ENCODE measurements at places on chromosomes 12 and 14. TPM values are rescaled to one million over a fixed set of nuclear protein-coding genes. Genes with fewer than 3 reads are reported as not detected.

DNA sequence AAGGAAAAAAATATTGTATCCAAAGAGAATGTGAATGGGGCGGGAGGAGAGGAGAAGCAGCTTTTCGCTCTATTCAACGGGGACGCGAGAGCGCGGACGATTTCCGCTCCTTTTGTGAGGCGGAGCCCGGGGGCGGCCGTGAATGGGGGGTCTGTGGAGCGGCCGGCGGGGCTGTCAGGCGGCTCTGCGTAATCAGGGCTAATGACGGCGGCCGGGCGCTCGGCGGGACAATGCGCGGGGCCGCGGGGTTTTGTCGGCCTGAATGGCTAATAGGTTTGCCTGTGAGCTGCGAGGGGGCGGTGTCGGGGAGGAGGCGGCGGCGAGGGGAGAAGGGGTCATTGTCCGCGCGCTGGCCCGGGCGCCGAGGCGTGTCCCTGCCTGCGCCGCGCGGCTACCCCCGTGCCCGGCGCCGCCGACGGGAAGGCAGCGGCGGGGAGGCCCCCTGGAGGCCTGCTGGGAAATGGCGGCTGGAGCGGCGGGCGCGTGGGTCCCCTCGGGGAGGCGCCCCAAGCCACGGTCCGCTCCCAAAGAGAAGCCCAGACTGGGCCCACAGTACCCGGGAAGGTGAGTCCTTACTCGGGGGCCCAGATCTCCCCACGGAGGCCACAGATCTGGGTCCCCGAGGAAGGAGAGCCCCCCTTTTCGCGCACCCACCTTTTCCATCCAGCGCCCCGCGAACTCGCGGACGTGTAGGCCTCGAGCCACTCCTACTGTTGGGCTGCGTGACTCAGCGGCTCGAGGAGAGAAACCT, 6.0 kb downstream of the SIX6 start:
- peaks cover 8% of the 10 kb centered on the region for H3K4me1 ChIP-seq
- no peak for DNase-seq
- H3K27me3 ChIP-seq: peaks cover 64% of the 10 kb centered on the region
- H3K4me3 ChIP-seq: no peak overlapping the region
- H3K27ac ChIP-seq: no peak overlapping the region
- H3K36me3 ChIP-seq: peaks cover 7% of the 10 kb centered on the region

DNA sequence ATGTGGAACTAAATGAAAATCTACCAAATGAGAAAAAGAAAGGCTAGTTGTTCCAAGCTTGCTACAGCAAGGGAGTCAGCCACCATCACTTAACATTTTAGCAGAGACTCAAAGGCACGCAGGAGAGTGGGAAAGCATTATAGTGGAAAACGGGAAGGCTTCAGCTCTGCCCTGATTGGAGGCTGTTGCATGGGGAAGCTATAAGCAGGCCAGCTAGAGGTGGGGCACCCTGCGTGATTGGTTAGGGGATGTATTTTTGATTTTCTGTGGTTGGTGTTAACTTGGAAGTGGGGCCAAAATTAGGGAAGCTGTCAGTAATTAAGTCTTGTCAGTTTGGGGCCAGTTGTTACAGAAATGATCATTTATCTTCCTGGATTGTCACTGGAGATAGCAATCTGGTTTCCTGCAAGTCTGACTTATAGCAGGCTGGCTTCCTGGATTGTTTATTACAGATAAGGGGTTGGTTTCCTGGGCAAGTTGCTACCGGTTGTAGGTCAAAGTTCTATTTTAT, 93.9 kb downstream of the FAR2 start:
- peaks cover 4% of the 10 kb centered on the region for H3K27me3 ChIP-seq
- H3K27ac ChIP-seq: peak overlapping the region; percentile 36
- H3K4me1 ChIP-seq: peaks cover 22% of the 10 kb centered on the region
- no peak overlapping the region for H3K4me3 ChIP-seq
- DNase-seq: no peak

DNA sequence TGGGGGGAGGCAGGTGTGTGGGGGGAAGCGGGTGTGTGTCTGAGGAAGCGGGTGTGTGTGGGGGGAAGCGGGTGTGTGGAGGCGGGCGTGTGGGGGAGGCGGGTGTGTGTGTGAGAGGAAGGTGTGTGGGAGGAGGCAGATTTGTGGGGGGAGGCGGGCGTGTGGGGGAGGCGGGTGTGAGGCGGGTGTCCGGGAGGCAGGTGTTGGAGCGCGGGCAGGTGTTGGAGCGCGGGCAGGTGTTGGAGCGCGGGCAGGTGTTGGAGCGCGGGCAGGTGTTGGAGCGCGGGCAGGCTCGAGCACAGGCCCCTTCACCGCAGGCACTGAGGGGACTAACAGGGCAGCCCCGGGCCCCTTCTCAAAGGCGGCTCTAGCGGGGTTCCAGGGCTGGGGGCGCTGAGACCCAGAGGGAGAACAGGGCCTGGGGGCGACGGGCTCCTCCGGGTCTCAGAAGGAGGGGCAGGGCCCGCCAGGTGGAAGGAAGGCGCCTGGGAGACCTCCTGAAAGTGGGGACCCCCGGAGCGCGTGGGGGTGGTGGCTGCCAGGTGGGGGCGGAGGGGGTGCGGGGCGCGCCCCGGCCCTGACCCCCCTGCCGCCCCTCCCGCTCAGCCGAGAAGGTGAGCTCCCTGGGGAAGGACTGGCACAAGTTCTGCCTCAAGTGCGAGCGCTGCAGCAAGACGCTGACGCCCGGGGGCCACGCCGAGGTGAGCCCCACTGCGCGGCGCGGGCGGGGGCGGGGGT, 3.2 kb downstream of the CRIP2 start:
- H3K27me3 ChIP-seq: peaks cover 22% of the 10 kb centered on the region
- H3K36me3 ChIP-seq: peaks cover 2% of the 10 kb centered on the region
- H3K4me3 ChIP-seq: no peak overlapping the region
- peaks cover 16% of the 10 kb centered on the region for H3K4me1 ChIP-seq
- no peak for DNase-seq
- peak overlapping the region; percentile 74 for H3K27ac ChIP-seq

The JPH4 gene
- total RNA-seq: not detected

GRCh38 chr12:82299319-82300025, 58.7 kb downstream of the CCDC59 start:
- no peaks in the 10 kb centered on the region for H3K27me3 ChIP-seq
- no peak for DNase-seq
- no peaks in the 10 kb centered on the region for H3K36me3 ChIP-seq
- no peak overlapping the region for H3K4me3 ChIP-seq

All from activated T-helper 1 cell treated with anti-CD3 and anti-CD28 coated beads, Interleukin-12 subunit alpha, Interleukin-12 subunit beta, Interleukin-2, Interleukin-4 antibody, amounts not matched to agents 30 ng/mL and 10 ng/mL and 1 ng/mL, durations not matched to agents 14 hours and 24 hours and 36 hours (primary cell).